Activated naive CD4-positive, alpha-beta T cell treated with Interleukin-2 at 50 U/mL for 16 hours (primary cell): ENCODE measurements at places on chromosomes 4 and X.

- DNase-seq: no peak
These were observed 36.7 kb downstream of the UBQLN2 start for GRCh38 chrX:56600141-56600540.

DNA sequence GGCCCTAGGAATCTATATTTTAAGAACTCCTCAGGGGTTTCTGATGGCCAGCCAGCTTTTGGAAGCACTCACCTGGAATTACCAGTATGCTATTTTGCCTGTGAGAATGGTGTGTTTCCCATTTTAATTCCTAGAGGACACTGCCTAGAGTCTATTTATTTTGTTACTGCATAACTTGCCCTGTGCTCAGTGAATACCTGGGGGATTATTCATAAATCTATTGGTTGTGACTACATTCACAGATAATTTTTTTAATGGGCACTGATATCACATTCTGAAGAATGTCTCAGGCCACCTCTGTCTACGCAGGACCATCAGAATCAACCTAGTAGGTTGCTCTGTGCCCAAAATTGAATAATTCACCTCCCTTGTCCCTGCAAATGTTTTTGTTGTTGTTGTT lies 6.7 kb downstream of the ARL13A start:
- DNase-seq: no peak

- DNase-seq: no peak
These were observed 100.7 kb upstream of the MAMLD1 start for GRCh38 chrX:150262456-150262855.

DNA sequence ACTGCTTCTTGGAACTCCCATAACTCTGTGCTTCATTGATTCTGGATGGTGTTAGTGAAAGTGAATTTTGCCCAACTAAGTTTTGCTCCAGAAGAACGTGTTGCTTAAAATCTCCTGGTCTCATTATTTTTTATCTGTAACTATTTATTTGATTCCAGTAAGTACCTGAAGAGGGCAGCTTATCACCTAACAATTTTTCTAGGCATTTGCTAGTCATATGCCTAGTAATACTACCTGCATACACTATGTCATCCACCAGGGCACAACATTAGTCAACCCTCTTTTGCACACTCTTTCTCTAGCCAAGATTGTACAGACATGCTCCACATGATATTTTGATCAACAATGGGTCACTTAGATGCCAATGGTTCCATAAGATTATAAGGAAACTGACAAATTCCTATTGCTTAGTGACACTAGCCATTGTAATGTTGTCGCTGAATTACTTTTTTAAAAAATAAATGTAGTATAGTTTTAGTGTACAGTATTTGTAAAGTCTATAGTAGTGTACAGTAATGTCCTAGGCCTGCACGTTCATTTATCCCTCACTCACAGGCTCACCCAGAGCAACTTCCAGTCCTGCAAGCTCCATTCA lies 499.9 kb upstream of the AADAT start:
- DNase-seq: no peak

GRCh38 chr4:170014359-170015011 lies 11.7 kb downstream of the MFAP3L start:
- no peak for DNase-seq

DNA sequence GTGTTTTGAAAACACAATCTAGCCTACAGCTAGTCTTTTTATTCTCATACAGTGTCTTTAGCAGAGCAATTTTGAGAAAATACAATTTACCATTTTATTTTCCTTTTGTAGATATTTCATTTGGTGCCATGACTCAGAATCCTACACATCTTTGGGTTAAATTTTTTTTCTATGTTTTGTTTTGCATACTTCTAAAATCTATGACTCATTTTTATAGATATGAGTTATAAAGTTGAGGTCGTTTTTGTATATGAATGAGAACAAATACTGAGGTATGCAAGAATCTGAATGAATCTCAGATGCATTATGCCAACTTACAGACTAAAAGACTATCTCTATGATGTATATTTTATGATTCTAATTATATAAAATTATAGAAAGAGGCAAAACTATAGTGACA lies 206.5 kb upstream of the ANXA10 start:
- DNase-seq: no peak

- no peak for DNase-seq
These were observed 14.3 kb downstream of the CT47C1 start for GRCh38 chrX:119087121-119087520.

- DNase-seq: no peak
These were observed 137.0 kb downstream of the KCNIP4 start for GRCh38 chr4:21811565-21811964.
